Fibroblast of the aortic adventitia (primary cell): ENCODE measurements at places on chromosomes 7 and 10. TPM values are rescaled to one million over a fixed set of nuclear protein-coding genes. Genes with fewer than 3 reads are reported as not detected.

Gene NXPH1
- total RNA-seq: not detected in 2 replicates

Gene AIMP2
- 61.9 and 79.7 TPM in 2 replicates for total RNA-seq

Gene CYP3A4
- not detected in 2 replicates for total RNA-seq

Gene CFAP58
- 0.36 and 0.98 TPM in 2 replicates for total RNA-seq

Gene FRAT1
- 1.5 and 5.6 TPM in 2 replicates for total RNA-seq

Gene ASAH2
- total RNA-seq: 0.25 and 1.5 TPM in 2 replicates

Gene PLAC9
- 32.1 and 78.7 TPM in 2 replicates for total RNA-seq

Gene UNCX
- total RNA-seq: not detected in 2 replicates

Gene EPO
- not detected in 2 replicates for total RNA-seq

Gene MSS51
- total RNA-seq: 2.5 and 3.8 TPM in 2 replicates

Gene FZD1
- 11.8 and 28.7 TPM in 2 replicates for total RNA-seq

Gene TBX20
- 2.0 and 6.4 TPM in 2 replicates for total RNA-seq

Gene ERVW-1
- not detected in 2 replicates for total RNA-seq

Gene AGR2
- total RNA-seq: 0.25 TPM in 1 of 2 replicates, not detected in the other
